ACHN (cell line): ENCODE measurements at places on chromosomes 1 and 21.

GRCh38 chr1:17688217-17688810 is 66.8 kb upstream of the ACTL8 start:
- DNase-seq = no peak

- no peak for DNase-seq
Observed at GRCh38 chr1:201208236-201208635, 17.6 kb downstream of the IGFN1 start.

GRCh38 chr1:202621446-202621845 is 88.8 kb downstream of the SYT2 start:
- no peak for DNase-seq

DNA sequence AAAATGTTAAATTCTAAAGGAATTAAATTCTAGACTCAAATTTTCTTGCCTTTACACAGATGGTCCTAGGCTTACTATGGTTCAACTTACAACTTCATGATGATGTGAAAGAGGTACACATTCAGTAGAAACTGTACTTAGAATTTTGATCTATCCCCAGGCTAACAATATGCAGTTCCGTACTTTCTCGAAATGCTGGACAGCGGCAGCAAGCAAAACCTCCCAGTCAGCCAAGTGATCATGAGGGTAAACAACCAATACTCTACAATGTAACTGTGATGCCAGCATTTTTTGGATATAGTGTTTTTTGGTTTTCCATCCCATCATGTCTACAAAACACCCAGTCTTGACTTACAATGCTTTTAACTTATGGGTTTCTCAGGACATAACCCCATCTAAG is 25.7 kb downstream of the VAV3 start:
- no peak for DNase-seq

- no peak for DNase-seq
Observed at GRCh38 chr1:195173753-195174152, 1434.5 kb downstream of the KCNT2 start.

GRCh38 chr1:175209493-175209921 is 16.9 kb upstream of the KIAA0040 start:
- no peak for DNase-seq
